Mucosa of gallbladder (tissue), 1 donor: ENCODE measurements at places on chromosomes 2 and 18. TPM values are rescaled to one million over a fixed set of nuclear protein-coding genes. Genes with fewer than 3 reads are reported as not detected.
A peak's percentile ranks its signal among the peaks of the same experiment; 100 is the strongest.

GRCh38 chr2:219954331-219954730 lies 326.9 kb downstream of the SLC4A3 start:
- DNase-seq = no peak

Gene SCN2A
- total RNA-seq = 1.7 TPM

Gene ALKAL2
- total RNA-seq = 69.5 TPM

- DNase-seq = no peak
Measured at GRCh38 chr2:231357931-231358330, 37.6 kb upstream of the B3GNT7 start.

DNA sequence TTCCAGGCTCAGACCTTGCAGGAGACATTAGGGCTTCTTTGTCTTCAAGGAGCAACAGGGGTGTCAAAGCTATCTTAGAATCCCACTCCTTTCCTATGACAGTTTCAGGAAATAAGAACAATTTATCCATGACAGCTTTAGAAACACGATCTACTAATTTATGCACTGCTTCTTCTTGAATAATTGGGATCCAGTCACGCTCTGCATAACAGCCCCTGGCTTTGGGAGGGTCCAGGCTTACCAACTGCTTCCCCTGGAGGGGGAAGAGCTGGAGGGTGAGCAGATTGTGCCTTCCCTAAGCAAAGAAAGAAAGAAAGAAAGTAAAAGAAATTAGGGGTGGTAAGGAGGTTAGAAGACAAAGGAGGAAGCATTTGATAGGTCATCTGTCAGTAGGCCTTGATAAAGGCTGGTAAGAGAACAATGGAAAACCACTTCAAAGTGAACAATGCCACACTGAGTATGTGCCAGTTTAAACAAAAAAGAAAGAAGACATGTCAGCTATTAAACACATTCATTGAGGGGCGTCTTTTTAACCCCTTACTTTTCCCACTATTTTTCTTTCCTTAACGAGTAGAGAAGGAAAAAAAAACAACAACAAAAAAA lies 327.6 kb downstream of the DCC start:
- no peak for DNase-seq

DNA sequence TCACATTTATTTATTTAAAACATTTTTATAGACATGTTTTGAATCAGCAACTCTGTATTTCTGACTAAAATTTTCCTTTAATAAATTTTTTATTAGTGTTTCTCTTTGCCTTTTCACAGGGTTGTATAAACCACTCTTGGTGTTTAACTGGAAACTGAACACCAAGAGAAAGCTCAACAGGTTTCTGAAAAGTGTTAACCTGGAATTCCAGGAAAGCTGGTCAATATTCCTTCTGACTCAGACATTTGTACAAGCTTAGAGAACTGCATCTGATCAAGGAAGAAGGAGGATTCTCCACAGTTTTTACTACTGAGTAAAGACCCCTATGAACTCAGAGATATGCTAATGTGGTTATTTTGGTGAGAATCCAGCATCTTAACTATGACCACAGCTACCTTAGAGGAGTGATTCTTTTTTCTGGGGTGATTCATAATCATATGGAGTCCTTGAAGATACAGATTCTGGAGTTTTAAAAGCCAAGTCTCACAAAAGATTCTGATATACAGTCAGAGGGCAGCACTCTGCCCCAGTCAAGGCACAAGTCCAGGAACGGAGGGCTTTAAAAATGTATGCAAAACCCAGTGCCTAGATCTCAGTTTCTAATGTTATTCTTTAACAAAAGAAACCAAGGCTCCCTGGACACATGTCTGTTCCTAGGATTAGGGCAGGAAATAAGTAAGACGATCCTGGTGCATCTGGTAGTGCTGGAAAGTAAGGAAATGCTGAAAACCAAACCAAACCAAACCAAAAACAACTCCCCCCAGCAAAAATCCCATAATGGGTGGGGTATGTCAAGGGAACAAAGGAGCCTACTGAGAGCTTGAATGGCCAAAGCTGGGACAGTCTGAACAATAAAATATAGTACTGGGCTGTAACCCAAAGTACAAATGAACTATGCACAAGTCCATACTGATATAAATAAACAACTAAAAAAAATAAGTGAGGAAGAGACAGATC lies 85.1 kb upstream of the FZD5 start:
- no peak for DNase-seq

Gene SCN9A
- total RNA-seq = 6.8 TPM

Gene TMEM163
- total RNA-seq = 36.1 TPM

GRCh38 chr2:120294008-120294340 lies 41.3 kb downstream of the RALB start:
- no peak for DNase-seq

GRCh38 chr2:104749856-104750460 lies 104.0 kb upstream of the POU3F3 start:
- no peak for DNase-seq

GRCh38 chr18:2898186-2898640 lies 51.4 kb downstream of the EMILIN2 start:
- no peak for DNase-seq

DNA sequence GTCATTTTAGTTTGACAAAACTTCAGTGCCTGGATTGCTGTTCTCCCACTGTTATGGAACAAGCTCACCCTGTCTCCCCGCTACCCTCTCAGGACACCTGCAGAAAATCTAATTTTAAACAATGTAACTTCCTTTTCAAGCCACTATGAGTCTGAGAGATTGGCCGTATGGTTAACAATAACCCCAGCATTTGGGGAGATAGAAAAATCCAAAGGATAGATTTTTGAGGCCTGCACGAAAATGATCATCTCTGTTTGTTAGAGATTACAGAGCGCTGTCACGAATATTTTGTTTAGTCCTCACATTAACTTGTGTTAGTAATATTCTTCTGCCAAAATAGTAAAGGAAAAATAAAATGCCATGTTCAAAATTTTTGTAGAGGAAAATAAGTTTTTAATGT lies 24.7 kb downstream of the CAB39 start:
- DNase-seq = no peak

Gene C18orf63
- not detected for total RNA-seq

Gene TPRKB
- 16.8 TPM for total RNA-seq

Gene CASP8
- 26.3 TPM for total RNA-seq

Gene CFC1
- total RNA-seq = not detected

- no peak for DNase-seq
Measured at GRCh38 chr18:43180814-43181213, 65.3 kb upstream of the RIT2 start.

Gene SGPP2
- total RNA-seq = 44.8 TPM

- no peak for DNase-seq
Measured at GRCh38 chr2:128261245-128262128, 57.2 kb downstream of the HS6ST1 start.

DNA sequence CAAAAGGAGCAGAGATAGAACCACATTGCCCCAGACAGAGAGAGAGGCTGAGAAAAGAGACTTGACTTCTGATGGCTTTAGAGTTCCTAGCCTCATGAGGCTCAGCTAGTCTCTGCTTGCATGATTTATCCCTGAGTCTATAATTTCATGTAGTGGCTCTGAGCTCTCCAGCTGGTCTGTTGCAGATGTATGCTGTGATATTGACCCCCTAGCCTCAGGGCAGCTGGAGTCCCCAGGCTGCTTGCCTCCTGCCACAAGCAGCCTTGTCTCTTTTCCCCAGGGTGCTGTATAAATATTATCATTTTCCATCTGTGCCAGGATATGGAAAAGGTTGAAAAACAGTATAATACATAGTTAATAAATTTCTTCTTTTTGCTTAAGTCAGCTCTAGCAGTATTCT lies 467.6 kb upstream of the CWC22 start:
- DNase-seq = no peak

Gene TUBA3E
- not detected for total RNA-seq

GRCh38 chr2:174656676-174657176 lies 59.1 kb upstream of the WIPF1 start:
- no peak for DNase-seq

Gene ITGAV
- 71.9 TPM for total RNA-seq

GRCh38 chr2:121356058-121356640 lies 71.1 kb upstream of the TFCP2L1 start:
- DNase-seq = peak; percentile 63

DNA sequence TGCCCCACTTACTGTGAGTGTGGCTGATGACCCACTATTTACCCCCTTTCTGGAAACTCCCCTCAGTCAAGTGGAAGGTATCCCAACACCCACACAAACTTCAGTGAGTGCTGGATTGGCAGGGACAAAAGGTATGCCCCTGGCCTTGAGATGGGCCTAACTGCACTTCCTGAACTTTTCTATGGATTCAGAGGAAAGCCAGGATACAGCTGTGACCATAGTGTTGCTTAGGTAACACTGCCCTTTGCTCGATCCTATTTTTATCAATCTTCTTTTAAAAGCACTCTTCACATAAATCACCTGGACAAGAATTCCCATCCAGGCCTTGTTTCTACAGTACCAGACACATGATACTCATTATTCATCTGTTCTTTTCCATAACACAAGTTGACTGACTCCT lies 671.5 kb upstream of the SLC8A1 start:
- DNase-seq = no peak

Gene HOXD12
- total RNA-seq = not detected

Gene STARD7
- 117 TPM for total RNA-seq

- DNase-seq = no peak
Measured at GRCh38 chr2:9189901-9190300, 16.7 kb upstream of the ASAP2 start.

DNA sequence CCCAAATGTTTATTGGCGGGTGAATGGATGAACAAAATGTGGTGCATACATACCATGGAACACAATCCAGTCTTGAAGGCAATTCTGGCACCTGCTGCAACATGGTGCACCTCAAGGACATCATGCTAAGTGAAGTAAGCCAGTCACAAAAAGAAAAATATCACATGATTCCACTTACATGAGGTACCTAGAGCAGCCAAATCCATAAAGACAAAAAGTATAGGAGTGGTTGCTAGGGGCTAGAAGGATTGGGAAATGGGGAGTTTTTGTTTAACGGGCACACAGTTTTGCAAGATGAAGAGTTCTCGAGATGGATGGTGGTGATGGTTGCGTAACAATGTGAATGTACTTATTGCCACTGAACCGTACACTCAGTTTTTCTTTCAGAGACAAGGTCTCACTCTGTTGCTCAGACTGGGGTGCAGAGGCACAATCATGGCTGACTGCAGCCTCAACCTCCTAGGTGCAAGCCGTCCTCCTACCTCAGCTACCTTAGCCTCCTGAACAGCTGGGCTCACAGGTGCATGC lies 90.9 kb upstream of the CERS6 start:
- DNase-seq = no peak

DNA sequence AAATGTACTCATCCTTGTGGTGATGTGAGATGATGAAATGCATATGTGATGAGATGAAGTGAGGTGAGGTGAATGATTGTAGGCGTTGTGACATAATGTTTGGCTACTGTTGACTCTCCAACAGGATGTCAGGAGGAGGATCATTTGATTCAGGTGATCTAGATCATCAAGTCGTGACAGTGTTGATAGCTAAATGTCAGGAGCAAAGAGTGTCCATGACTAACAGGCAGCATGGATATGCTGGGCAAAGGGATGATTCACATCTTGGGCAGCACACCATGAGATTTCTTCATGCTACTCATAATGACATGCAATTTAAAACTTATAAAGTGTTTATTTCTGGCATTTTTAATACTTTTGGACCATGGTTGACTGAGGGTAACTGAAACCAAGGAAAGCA lies 40.2 kb upstream of the UBXN4 start:
- DNase-seq = no peak

Gene ZNF396
- total RNA-seq = 3.3 TPM

DNA sequence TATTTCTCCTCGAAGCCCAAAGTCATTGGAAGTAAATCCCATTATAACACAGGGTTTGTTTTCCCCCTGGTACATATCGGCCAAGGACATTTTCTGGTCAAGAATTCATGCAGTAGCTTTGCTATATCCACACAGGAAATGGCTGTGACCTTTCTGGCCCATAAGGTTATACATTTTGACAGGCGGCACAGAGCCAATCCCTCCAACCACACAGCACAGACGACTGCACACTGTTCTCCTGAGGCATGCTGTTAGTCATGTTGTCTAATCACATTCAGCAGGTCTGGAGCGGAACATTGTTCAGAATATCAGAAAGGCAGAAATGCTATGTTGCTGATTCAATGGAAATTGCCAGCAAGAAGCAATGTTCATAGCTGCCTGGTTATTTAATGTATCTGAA lies 742.3 kb upstream of the SLC8A1 start:
- DNase-seq = no peak

GRCh38 chr18:11889284-11889683 lies 18.8 kb downstream of the MPPE1 start:
- DNase-seq = no peak

DNA sequence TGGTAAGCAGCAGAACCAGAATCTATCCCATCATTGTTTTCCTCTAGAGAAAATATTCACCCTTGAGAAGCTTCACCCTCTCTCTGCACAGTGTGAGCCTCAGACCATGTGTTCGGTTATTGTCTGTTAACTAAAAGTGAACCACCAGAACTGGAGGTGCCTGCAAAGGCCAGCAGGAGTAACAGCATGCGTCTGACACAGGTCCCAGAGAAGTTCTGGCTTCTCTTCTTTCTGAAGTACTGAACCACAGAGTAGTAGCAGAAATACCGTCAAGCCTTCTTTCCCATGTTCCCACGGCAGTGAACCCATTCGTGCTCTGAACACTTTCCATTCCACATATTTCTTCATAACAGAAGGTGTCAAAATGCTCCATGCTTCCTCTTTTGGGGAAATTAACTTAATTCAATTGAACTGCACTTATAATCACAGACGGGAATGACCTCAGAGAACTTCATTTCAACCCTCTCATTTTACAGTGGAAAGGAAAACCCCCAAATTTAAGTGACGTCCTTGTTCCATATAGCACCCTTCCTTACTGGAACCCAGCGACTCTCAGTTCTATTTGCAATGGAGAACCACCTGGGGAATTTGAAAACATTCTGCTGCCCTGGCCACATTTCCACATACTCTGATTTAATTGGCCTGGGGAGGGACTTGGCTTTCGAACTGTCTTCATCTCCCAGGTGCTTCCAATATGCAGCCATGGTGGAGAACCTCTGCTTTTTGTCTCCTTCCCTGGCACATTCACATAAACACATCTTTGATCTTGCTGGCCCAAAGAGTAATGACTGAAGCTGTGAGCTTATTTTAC lies 519.1 kb downstream of the RNF144A start:
- DNase-seq = no peak

GRCh38 chr2:19868701-19869580 lies 32.8 kb downstream of the TTC32 start:
- DNase-seq = peak; percentile 31

- DNase-seq = no peak
Measured at GRCh38 chr2:24766609-24767008, 26.6 kb downstream of the PTRHD1 start.

DNA sequence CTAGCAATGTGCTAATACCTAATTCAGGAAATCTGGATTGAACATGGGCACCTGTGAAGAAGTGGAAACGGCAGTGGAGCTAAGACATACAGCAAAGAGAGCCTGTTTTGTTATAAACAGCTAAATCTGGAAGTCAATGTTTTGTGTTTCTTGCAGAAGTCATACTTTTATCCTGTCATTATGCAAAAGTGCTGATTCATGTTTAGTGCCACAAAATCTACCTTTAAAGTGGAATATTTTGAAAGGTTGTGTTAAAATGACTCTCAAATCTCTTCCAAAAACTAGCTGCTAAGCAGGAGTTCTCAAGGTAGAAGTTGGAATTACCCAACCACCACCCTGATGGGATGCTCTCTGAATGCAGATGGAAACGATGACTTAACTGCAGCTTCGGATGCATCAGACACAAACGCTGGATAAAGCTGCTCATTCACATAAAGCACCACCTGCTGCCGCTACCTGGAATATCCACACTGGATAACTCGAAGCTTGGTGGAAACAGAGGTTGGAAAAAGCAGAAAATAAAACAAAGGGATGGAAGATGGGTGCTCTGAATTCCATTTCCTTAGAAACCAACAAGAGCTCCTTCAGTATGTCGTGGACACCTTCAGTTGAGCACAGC lies 132.6 kb upstream of the ZNF236 start:
- no peak for DNase-seq
